HepG2 (cell line): ENCODE measurements at places on chromosomes 4 and X. TPM values are rescaled to one million over a fixed set of nuclear protein-coding genes. Genes with fewer than 3 reads are reported as not detected.

The ZCCHC13 gene
- total RNA-seq: not detected in 2 replicates

The EMCN gene
- not detected in 2 replicates for total RNA-seq

The ATP2B3 gene
- total RNA-seq: not detected in 2 replicates

The TEC gene
- 0.20 TPM in 2 replicates for total RNA-seq

The CXCL3 gene
- total RNA-seq: 0.13 TPM in 1 of 2 replicates, not detected in the other

The SOWAHB gene
- 0.27 and 0.51 TPM in 2 replicates for total RNA-seq

The GDPD2 gene
- 0.04 TPM in 1 of 2 replicates, not detected in the other for total RNA-seq

The TRMT10A gene
- 12.6 and 18.8 TPM in 2 replicates for total RNA-seq

DNA sequence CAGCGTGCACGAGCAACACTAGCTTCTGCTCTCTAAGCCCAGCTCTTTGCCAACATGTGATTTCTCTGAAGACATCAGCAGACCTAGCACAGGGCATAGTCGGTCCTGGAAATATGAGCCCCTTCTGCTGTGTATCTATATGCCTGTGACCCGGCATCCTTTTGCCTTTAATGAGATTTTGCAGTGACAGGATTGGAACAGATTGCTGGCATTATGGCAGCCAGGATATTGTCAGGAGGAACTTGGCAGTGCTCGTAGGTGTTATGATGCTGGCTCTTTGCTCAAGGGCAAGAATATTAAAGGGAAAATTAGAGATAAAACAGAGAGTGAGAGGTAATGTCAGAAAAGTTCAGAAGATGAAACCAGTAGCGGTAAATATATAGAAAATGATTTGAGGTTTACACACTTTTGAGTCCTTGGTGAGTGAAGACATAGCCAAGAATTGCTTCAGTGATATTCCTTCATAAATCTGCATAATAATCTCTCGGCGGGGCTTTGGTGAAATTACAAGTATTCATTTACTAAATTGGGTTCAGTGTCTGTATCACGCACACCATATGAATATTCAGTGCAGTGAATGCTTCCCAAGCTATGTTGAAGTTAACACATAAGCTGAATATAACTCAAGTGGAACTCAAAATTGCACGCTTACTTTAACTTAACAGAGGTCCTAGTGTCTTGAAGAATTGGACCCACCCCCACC is 502.1 kb upstream of the NR3C2 start:
- no peaks in the 10 kb centered on the region for H3K27me3 ChIP-seq
- no peak overlapping the region for H3K27ac ChIP-seq
- no peak overlapping the region for H3K4me3 ChIP-seq
- no peaks in the 10 kb centered on the region for H3K36me3 ChIP-seq
- no peak for DNase-seq

DNA sequence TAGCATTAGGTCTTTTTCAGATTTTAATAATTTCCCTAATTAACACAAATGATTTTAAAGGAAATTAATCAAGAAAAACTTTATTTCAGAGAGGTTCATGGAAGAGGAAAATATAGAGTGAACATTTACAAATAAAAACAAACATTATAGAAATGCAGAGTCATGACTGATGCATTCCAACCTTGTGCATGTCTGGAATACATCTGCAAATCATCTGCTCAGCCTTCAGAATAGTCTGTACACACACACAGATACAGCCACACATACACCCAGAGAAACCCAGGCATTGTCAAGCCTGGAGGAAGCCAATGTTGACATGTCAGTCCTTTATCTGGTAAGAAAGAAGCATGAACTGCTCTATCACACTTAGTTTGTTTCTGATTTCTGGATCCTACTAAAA is 61.3 kb upstream of the NFKB1 start:
- DNase-seq: peak; percentile 61
- no peak overlapping the region for H3K27ac ChIP-seq
- H3K4me1 ChIP-seq: peaks cover 70% of the 10 kb centered on the region
- H3K27me3 ChIP-seq: no peaks in the 10 kb centered on the region

DNA sequence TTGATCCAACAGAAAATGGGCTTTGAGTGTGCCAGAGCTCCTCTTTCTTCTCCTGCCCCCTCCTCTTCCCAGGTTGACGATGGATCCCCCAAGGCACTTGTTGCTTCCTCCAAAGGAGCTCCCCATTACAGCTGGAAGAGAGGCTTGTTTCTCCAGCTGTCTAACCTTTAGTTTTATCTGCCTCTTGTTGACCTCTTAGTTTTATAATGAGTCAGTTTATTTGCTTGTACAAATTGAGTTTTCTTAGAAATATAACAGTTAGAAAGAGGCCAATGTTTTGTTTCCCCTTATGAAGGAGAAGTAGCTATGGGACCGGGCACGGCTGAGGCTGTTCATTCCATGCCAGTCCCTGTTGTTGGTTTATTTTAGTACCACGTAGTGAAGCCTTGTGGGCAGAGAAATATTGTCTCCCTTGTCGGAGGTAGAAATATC is 158.2 kb downstream of the SPRY1 start:
- peak overlapping the region; percentile 39 for H3K4me3 ChIP-seq
- peaks cover 71% of the 10 kb centered on the region for H3K4me1 ChIP-seq
- peak overlapping the region; percentile 98 for H3K27ac ChIP-seq
- H3K36me3 ChIP-seq: no peaks in the 10 kb centered on the region
- no peak for DNase-seq

DNA sequence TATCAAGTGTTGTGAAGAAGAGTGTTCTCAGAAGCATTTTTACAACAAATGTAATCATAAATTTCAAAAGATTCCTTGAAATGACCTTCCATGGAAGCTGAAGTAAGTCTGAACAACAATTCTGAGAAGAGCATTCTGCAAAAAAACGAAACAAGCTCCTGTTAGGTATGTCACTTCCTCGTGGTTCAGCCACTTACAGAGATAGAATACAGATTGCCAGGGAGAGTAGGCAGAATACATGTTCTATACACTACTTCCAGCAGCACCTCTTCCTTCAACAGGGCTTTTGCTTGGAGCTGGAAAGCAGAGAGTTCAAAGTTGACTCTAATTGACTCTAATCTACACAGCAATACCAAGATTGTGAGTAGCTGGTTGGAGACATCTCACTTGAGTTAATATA is 274.5 kb downstream of the ADGRA3 start:
- no peak for DNase-seq
- H3K4me1 ChIP-seq: peaks cover 14% of the 10 kb centered on the region
- no peak overlapping the region for H3K4me3 ChIP-seq
- H3K27ac ChIP-seq: no peak overlapping the region
- no peaks in the 10 kb centered on the region for H3K27me3 ChIP-seq

GRCh38 chr4:118948545-118949144 is 60.0 kb downstream of the SYNPO2 start:
- no peaks in the 10 kb centered on the region for H3K36me3 ChIP-seq
- no peaks in the 10 kb centered on the region for H3K27me3 ChIP-seq
- H3K27ac ChIP-seq: no peak overlapping the region
- no peaks in the 10 kb centered on the region for H3K4me1 ChIP-seq

- no peak overlapping the region for H3K27ac ChIP-seq
- H3K4me3 ChIP-seq: no peak overlapping the region
- no peaks in the 10 kb centered on the region for H3K36me3 ChIP-seq
- peaks cover 51% of the 10 kb centered on the region for H3K4me1 ChIP-seq
- DNase-seq: no peak
- H3K27me3 ChIP-seq: no peaks in the 10 kb centered on the region
These were observed 55.1 kb upstream of the BCOR start for GRCh38 chrX:40152741-40153344.

- no peaks in the 10 kb centered on the region for H3K36me3 ChIP-seq
- no peak overlapping the region for H3K4me3 ChIP-seq
- H3K27me3 ChIP-seq: no peaks in the 10 kb centered on the region
- H3K27ac ChIP-seq: no peak overlapping the region
- no peaks in the 10 kb centered on the region for H3K4me1 ChIP-seq
These were observed 24.7 kb upstream of the LRAT start for GRCh38 chr4:154719087-154719486.

DNA sequence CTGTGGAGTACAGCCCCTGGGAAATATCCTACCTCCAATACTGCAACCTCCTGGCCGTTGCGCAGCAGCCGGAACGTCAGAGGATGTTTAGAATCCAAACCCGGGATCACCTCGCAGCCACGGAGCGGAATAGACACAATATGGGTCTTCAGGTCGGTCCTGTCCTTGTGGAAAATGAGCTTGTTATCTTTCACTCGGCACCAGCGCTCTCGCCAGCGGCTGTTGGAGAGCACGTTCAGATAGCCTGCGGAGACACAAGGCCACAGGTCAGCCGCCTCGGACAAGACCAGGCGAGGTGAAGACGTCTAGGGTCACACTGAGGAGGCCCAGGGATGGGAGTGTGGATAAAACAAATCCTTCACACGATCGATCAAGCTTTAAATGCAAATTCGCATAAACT is 139.3 kb downstream of the AFAP1 start:
- no peak for DNase-seq
- H3K4me1 ChIP-seq: peaks cover 18% of the 10 kb centered on the region
- H3K27me3 ChIP-seq: no peaks in the 10 kb centered on the region
- H3K4me3 ChIP-seq: no peak overlapping the region
- H3K36me3 ChIP-seq: peaks cover 5% of the 10 kb centered on the region; the same call in 1 of the 2 replicates
- no peak overlapping the region for H3K27ac ChIP-seq

- no peaks in the 10 kb centered on the region for H3K27me3 ChIP-seq
- H3K27ac ChIP-seq: no peak overlapping the region
- DNase-seq: no peak
- H3K4me1 ChIP-seq: peaks cover 14% of the 10 kb centered on the region
- H3K4me3 ChIP-seq: no peak overlapping the region
These were observed 134.6 kb downstream of the GATB start for GRCh38 chr4:151626228-151626627.

DNA sequence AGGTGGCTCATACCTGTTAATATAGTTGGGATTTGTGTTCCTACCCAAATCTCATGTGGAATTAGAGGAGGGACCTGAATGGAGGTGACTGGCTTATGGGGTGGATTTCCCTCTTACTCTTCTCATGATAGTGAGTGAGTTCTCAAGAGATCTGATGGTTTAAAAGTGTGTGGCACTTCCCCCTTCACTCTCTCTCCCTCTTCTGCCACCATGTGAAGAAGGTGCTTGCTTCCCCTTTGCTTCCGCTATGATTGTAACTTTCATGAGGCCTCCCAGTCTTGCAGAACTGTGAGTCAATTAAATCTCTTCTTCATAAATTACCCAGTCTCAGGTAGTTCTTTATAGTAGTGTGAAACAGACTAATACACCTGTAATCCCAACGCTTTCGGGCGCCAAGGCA is 28.3 kb upstream of the WDR19 start:
- no peak overlapping the region for H3K4me3 ChIP-seq
- no peak for DNase-seq
- no peak overlapping the region for H3K27ac ChIP-seq
- H3K27me3 ChIP-seq: no peaks in the 10 kb centered on the region
- no peaks in the 10 kb centered on the region for H3K4me1 ChIP-seq

GRCh38 chr4:128649575-128650205 is 159.8 kb upstream of the JADE1 start:
- no peak overlapping the region for H3K27ac ChIP-seq
- 0 out of 3 replicates have a peak, but pooled peaks cover 2% of the 10 kb centered on the region for H3K27me3 ChIP-seq
- no peaks in the 10 kb centered on the region for H3K36me3 ChIP-seq
- H3K4me1 ChIP-seq: peaks cover 12% of the 10 kb centered on the region
- no peak overlapping the region for H3K4me3 ChIP-seq
- DNase-seq: peak; percentile 6

DNA sequence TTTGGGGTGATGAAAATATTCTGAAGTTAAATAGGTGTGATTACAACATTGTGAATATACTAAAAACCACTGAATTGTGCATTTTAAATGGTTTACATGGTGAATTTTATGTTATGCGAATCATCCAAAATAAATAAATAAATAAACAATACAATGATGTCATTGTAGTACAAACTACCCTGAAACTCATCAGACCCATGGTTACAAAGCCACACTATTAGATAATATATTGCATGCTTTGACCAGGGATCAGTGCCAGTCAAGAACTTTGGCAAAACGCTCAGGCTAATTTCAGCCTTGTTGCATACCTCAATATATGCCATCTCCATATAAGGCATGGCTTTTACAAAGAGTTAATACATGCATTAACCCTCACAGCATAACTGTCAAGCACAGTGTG is 45.5 kb upstream of the XIAP start:
- no peak overlapping the region for H3K27ac ChIP-seq
- H3K4me3 ChIP-seq: no peak overlapping the region
- no peaks in the 10 kb centered on the region for H3K36me3 ChIP-seq
- no peak for DNase-seq

DNA sequence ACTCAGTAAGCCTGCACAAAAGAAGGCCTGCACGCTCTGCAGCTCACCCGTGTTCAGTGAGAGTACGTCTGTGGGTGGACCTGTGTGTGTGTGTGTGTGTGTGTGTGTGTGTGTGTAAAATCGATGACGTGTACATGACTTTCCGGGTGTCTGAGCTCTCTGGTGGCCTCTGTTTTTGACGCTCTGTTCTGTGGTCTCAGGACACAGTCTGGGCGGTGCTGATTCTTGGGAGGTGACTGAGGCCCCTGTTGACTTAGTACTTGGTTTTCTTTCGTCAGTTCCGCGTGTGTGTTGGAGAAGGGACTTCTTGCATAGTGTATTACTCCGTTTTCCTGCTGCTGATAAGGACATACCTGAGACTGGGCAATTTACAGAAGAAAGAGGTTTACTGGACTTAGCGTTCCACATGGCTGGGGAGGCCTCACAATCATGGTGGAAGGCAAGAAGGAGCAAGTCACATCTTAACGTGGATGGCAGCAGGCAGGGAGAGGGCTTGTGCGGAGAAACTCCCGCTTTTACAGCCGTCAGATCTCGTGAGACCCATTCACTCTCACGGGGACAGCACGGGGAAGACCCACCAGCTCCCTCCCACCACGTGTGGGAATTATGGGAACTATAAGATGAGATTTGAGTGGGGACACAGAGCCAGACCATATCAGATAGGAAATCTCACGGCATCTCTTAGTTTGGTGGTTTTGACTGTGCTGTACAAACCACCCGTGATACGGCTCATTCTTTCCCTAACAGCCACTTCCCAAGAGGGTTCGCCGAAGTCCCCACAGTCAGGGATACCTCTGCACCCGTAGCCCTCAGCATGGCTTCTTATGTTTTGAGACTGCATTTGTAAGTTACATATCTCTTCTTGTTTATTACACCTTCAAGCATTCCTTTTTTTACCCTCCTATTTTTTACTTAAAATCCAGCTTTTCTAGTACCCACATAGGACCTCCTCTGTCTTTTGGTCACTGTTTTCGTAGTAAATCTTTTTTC is 24.5 kb downstream of the UVSSA start:
- H3K36me3 ChIP-seq: peaks cover 26% of the 10 kb centered on the region
- DNase-seq: no peak
- no peak overlapping the region for H3K27ac ChIP-seq
- H3K4me3 ChIP-seq: no peak overlapping the region

- H3K4me1 ChIP-seq: peaks cover 49% of the 10 kb centered on the region
These were observed 3.6 kb upstream of the THOC2 start for GRCh38 chrX:123736333-123736921.

DNA sequence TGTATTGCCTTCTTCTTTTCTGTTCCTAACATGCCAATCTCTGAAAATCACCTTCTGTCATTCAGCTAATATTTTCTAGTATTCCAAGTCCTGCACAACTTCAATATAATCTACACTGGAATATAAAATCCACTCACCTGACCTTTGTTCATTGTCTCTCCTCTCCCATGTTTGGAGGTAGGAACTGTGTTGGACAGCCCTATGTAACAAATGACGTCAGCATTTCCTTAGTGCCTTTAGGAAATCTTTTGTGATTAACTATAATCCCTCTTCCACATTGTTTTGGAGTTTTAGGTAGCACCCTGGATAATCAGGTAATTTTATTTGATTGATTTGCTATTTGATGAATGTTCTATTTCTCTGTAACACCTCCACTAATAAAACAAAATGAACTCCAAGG is 814.8 kb upstream of the PRKX start:
- H3K27me3 ChIP-seq: no peaks in the 10 kb centered on the region
- no peak overlapping the region for H3K4me3 ChIP-seq
- no peak for DNase-seq

- H3K27ac ChIP-seq: no peak overlapping the region
- no peak overlapping the region for H3K4me3 ChIP-seq
- H3K36me3 ChIP-seq: peaks cover 32% of the 10 kb centered on the region; the same call in 2 of the 3 replicates
- DNase-seq: peak; percentile 44
These were observed 79.6 kb downstream of the CCKAR start for GRCh38 chr4:26410385-26411293.
